ENCODE measurements at places on chromosomes 5 and 9.

DNA sequence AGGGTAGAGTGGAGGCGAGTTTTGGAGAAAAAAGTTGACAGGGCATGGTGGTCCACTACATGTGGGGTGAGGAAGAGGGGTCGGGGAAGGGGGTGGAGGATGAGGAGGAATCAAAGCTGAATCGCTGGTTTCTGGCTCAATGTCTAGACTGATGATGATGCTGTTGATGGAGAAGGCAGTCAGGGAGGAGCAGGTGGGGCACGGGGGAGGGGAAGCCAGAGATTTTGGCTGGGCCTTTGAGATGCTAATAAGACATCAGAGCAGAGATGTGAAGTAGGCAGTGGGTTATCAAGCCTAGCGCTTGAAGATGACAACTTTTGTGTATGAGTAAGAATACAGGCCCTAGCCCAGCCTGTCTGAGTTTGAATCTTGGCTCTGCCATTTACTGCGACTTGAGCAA, 32.4 kb upstream of the TTC23L start:
- DNase-seq, result no peak

- DNase-seq, result no peak
Observed at GRCh38 chr5:117095346-117096332, 521.0 kb upstream of the SEMA6A start.

DNA sequence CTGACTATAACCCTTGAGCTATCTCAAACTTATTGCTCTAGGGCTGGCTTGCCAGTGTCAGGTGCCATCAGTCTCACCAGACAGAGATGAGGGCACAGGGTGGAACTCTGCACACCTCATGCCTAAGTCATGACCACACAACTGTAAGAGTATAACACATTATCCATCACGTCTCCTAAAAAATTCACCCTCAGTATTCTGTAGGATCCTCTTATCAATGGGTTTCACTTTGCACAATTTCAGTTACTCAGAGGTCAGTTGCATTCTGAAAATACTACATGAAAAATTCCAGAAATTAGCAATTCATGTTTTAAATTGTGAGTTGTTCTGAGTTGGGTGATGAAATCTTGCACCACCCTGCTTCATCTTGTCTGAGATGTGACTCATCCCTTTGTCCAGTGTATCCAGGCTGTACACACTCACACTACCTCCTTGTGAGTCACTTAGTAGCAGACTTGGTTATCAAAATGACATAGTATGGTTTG, 690.9 kb upstream of the CDH18 start:
- DNase-seq, result no peak

DNA sequence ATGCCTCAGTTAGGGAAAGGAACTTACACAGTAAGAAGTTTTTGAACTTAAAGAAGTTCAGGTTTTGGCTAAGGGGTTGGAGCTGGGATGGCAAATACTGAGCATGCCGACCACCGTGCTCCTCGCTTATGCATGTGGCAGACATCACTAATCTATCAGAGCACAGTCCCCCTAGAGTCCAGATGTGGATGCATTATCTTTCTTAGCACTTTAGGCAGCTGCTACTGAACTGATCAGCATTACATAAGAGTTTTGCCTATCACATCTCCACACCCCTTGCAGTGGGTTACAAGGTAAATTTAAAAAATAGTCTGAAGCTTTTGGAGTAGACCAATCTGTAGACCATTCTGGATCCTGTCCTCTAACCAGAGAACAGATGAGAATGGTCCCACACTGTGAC, 22.4 kb downstream of the MACIR start:
- no peak for DNase-seq

- no peak for DNase-seq
Observed at GRCh38 chr5:124742983-124743601, 3.3 kb downstream of the ZNF608 start.

- DNase-seq, result no peak
Observed at GRCh38 chr9:22165144-22165543, 156.0 kb upstream of the CDKN2B start.

GRCh38 chr5:27494887-27495286, 456.5 kb upstream of the CDH9 start:
- DNase-seq, result no peak

GRCh38 chr9:99601571-99602111, 220.0 kb upstream of the NR4A3 start:
- DNase-seq, result no peak

GRCh38 chr5:92435781-92436180, 1052.7 kb upstream of the ARRDC3 start:
- DNase-seq, result no peak

- DNase-seq, result peak; percentile 54
Observed at GRCh38 chr9:128203024-128203706, at the start of gene DNM1. TSS of gene DNM1 (plus strand) at chr9:128203379. CDS start at chr9:128203471, 92 bp downstream.

DNA sequence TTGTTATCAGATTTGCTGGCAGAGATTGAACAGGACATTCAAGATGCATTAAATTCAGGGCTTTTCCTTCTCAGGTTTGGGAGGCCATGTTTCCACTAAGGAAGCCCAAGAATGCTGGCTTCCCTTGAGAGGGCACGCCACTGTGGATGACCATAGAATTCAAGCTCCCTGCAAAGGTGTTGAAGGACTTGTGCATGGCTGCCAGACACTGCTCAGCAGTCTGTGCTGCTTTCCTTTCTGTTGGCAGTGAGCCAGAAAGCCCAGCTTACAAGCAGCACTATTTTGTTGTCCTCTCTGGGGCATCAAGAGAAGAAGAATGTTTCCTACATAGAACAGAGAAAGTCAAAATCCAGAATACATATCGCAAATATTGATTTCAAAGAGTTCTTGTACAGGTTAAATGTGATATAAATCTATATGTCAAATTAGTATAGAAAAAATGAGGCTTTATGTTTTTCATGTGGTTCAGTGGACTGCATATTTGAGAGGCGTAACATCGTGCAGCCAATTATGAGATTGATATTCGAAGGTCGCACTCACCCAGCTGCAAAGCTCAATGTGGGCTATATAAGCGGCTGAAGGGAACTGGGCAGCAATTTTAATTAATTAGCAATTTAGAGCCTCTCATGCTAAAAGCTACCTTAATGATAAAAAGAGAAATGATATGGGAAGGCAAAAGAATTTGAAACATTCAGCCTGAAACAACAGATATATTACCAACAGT, 103.1 kb upstream of the ISL1 start:
- peak; percentile 44 for DNase-seq

GRCh38 chr9:122085260-122085659, 7.8 kb downstream of the TTLL11 start:
- no peak for DNase-seq

DNA sequence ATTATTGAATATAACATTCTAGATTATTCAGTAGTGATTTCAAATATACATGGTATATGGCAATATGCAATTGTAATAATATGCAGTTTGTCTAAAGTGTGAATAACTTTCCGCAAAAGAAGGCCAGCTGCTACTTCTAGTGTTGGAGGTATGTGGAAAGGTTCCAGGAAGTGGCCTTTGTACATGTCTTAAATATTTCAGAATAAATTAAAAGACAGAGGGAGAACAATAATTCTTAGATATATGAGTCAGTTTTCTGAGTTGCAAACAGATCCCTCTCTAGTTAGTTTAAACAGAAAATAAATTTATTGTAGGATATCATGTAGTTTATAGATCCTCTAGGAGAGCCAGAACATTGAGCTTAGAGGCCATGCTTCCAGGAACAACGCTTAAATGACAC, 210.8 kb upstream of the ELL2 start:
- no peak for DNase-seq

GRCh38 chr5:8550921-8551320, 682.0 kb downstream of the MTRR start:
- no peak for DNase-seq

GRCh38 chr9:97283768-97284167, 23.7 kb upstream of the CCDC180 start:
- no peak for DNase-seq

DNA sequence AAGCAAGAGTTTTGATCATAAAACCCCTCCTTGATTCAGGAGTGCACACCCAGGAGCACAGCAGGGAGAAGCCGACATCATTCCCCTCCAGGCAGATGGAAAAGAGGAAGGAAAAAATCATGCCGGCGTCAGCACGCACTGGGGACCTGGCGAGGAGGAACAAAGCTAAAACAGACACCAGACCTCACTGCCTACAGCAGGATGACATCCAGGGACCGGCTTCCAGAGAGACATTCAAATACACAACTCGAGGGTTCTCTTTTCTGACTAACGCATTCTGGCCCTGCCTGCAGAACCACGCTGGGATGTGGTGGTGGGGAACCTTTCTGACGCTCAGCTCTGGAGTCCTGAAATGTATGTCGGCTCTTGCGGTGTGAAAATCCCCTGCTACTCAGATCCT, 2.7 kb downstream of the UBAC1 start:
- DNase-seq, result no peak

GRCh38 chr9:126228781-126229444, 97.7 kb upstream of the MVB12B start:
- peak; percentile 44 for DNase-seq

DNA sequence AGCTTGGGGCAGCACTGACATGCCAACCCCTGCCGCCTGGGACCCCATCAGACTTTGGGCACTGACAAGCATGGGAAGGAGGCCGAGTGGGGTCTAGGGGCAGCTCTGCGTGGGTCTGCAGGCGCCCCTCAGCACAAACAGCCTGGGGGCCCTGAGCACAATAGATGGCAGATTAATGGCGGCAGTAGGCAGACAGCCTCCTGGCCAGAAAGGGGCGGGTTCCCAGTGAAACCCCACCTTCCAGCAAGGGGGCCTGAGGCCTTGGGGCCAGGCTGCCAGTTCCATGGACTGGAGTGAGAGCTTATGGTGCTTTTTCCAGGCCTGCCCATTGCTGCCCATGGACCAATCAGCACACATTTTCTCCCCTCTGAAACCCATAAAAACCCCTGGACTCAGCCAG, 2031.2 kb downstream of the EFNA5 start:
- no peak for DNase-seq
